Adipocyte (in vitro differentiated cells): ENCODE measurements at places on chromosomes 7 and 10.

DNA sequence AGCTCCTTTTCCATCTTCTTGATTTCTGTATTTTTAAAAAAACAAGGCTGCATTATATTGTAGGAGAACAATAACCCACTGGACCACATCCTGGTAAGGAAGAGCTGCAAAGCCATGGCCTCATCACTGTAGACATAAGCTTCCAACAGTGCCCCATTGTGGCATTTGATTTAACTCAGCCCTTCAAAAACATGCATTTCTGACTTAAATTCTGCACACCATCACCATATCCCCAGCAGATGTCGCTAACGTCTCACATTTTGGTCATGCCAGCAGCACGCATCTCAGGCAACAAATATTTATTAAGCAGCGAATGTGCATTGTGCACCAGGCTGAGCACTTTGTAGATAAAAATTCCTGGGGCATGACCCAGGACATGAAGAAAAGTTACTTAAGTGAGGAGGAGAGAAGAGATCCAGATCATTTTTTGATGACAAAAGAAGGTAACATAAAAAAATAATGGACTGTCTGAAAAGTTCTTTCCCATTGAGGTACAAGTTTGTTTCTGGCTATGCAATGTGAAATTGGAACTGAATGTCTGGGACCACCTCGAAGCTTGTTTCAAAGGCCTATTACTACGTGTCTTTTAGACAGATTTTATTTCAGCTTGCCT, 164.6 kb upstream of the CDCA7L start:
- DNase-seq, result peak; percentile 89

GRCh38 chr7:2108501-2109250, 124.1 kb downstream of the MAD1L1 start:
- DNase-seq, result no peak

DNA sequence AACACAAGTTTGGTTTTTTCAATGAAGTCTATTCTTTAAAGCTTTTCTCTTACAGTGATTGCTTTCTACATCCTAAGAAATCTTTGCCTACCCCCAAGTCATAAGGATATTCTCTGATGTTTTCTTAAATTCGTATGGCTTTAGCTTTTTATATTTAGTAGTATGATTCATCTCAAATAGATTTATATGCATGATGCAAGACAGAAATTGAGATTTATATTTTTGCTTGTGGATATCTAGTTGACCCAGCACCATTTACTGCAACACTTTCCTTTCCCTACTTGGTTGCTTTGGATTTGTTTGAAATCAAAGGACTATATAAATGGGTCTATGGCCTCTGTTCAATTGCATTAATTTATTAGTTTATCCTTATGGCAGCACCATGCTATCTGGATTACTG, 113.9 kb downstream of the ZNF438 start:
- DNase-seq, result peak; percentile 44

DNA sequence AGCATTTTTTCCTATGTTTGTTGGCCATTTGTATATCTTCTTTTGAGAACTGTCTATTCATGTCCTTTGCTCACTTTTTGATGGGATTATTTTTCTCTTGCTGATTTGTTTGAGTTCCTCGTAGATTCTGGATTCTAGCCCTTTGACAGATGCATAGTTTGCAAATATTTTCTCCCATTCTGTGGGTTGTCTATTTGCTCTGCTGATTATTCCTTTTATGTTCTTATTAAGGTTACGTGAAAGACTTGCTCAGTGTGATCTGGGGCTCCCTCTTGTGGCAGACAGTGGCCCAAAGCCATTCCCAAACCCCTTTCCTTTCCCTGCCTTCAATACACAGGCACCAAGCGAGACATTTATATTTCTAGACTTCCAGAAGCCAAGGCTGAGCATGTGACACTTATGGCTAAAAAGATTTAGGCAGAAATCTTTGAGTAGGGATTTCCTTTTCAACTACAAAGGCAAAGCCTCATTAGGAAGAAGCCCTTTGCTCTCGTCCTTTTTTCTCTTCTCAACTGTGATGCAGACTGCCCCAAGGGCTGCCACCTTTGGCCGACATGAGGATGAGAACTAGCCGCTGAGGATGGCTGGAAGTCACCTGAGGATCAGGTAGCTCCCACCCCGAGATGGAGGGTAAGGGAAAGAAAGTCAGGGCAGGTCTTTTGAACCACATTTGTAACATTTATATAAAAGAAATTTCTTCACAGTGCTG, 23.6 kb downstream of the ST8SIA6 start:
- peak; percentile 90 for DNase-seq

DNA sequence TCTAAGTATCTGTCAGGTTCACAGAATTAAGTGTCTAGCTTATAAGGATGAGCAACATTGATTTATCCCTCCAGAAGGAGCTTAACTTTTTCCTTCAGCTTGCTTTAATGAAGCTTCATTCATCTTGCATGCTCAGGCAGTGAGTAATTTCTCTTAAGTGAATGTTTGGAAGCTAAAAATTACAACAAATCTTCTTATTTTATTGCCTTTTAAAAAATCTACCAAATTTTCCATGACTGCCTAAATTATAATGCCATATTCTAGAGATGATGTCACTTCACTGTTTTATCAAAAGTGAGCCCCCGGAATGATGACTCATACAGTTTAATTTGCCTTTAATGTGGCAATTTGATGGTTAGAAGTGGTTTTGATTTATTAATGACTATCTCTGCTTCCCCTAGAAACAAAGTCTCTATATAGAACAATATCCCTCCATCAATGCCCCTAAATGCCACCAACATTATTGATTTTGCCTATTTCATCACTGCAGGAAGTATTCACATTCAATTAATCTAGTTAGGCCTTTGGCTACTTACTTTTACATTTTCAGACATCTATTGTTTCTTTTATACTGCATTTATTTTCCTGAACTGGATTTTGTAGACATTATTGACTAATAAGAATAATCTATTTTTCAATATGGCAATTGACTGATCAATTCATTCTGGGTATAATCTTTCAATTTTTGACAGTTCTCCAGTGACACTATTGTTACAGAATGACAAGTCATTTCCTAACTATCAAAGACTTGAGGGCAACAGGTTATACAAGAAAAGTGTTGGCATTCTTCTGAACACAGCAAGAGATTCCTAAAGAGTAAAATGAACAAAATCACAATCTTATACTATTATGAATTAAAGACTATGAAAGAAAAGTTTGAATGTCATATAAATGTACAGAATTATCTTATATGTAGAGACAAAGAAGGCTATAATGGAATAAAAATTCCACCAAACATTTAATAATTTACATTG, 139.3 kb upstream of the ODAD2 start:
- DNase-seq, result peak; percentile 27

GRCh38 chr10:68092512-68092911, 16.8 kb upstream of the MYPN start:
- DNase-seq, result peak; percentile 28

DNA sequence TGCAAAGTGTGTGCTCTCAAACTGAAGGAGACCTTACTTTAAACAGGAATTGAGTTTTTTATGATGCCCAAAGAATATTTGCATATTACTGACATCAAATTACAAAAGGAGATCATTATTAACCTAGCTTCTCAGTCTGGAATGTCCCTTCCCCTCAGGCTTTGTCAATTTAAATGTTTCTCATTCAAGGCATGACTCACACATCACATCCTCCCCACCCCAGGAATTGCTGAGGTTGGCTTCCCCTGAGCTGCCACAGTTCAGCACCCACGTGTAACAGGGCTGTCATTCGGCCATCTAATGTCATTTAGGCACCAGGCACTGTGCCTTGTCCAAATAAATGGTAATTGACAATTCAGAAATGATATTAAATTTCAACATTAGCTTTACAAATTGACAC, 305.9 kb upstream of the MGMT start:
- no peak for DNase-seq

- DNase-seq, result no peak
These were observed 63.3 kb downstream of the RASGEF1A start for GRCh38 chr10:43203448-43204041.

- no peak for DNase-seq
These were observed 328.4 kb upstream of the NFE2L3 start for GRCh38 chr7:25823571-25823970.

DNA sequence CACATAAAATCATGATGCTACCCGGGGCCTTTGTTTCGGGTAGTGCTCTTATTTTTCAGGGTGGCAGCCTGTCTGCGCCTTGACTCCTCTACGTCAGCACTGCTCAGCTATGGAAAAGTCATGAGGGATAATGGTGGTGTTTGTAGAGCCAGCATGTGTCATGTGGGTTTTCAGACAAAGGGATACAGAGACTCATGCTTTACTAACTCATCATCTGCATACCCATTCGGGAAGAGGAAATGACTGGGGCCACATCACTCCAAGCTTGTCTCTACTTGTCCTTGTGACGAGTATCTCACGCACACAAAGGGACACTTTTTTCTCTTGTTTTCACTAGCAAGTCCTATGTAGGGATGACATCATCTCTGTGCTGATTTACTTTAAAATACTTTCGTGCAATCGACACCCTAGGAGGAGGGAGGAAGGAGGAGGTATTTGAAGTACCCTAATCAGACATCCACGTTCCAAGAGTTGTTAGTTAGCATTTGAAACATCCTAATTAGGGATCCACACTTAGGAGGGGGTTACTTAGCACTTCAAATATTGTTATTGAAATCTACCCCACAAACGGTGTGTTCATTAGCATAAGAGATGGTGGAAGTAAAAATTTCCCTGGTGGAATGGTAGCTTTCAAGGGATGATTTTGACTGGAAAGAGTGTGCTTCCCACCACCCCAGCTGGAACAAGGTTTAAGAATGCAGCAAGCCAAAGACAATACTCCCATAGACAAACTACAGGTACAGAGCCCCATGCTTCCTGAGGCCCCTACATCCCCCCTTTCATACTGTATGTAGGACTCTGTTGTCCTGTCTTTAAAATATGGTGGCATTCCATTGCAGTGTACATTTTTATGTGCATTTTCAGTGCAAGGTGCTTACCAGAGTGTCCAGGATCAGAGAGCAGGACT, 52.0 kb downstream of the THNSL1 start:
- DNase-seq, result peak; percentile 11
